ENCODE measurements at places on chromosomes 3 and 15.

GRCh38 chr3:54243056-54243931, 120.9 kb downstream of the CACNA2D3 start:
- DNase-seq = no peak

- no peak for DNase-seq
These were observed 172.7 kb downstream of the RORA start for GRCh38 chr15:61056386-61056785.

DNA sequence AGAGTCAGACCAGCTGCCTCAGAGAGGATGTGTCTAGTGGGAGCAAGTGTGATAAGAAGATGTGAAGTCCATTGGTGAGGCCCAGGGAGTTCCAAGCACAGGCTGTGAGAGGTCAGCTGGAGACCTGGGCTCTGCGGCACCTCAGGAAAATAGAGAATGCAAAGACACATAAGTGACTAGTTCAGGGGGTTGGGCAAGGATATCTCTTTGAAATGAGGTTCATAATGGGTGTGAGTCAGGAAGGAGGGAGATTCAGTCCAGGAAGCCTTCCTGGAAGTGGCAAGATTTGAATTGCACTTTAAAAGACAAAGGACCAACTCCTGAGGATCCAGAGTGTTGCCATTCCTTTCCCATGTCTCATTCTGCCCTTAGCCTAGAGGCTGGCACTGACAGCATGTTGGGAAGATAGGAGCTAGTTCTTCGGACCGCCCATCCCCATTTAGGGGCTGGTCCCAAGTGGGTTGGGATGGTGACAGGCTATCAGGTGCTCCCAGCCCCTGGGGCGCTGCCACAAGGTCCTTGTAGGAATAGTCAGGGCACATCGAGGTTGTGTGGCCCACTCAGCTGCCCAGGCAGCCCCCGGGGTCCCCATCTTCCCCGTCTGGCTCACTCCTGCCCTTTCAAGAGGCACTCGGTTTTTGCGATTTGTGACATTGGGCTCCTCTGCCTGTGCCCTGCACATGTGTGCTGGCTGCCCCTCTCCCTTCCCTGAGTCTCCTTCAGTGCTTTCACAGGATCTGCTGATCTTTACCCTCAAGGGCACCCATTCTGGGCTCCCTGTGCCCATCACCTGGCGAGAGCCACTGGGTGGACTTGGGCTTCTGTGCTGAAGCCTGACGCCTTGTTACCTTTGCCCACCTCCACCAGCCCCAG, 23.7 kb downstream of the ESYT3 start:
- DNase-seq = no peak

- no peak for DNase-seq
These were observed 32.6 kb downstream of the EEFSEC start for GRCh38 chr3:128185630-128186447.

GRCh38 chr3:31289584-31289983, 243.1 kb upstream of the STT3B start:
- no peak for DNase-seq

- no peak for DNase-seq
These were observed 32.5 kb downstream of the IL17RD start for GRCh38 chr3:57132674-57133073.

GRCh38 chr15:71638876-71639275, 171.5 kb upstream of the NR2E3 start:
- DNase-seq = no peak

DNA sequence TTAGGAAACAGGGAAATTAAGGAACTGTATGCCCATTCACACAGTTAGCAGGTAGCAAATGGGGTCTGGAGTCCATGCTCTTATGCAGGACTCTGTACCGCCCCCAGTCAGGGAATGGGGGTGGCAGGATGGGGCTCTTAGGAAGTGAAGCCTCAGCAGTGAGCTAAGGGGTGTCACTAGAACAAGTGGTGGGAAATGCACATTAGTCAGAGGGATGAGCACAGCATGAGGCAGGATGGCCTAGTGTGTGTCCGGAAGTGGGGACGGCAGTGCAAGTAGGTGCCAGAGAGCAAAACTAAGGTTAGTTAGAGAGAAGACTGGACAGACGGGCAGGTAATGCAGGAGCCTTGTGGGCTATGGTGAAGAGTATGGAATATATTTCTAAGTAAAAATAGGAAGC, 60.7 kb downstream of the ST3GAL6 start:
- no peak for DNase-seq

DNA sequence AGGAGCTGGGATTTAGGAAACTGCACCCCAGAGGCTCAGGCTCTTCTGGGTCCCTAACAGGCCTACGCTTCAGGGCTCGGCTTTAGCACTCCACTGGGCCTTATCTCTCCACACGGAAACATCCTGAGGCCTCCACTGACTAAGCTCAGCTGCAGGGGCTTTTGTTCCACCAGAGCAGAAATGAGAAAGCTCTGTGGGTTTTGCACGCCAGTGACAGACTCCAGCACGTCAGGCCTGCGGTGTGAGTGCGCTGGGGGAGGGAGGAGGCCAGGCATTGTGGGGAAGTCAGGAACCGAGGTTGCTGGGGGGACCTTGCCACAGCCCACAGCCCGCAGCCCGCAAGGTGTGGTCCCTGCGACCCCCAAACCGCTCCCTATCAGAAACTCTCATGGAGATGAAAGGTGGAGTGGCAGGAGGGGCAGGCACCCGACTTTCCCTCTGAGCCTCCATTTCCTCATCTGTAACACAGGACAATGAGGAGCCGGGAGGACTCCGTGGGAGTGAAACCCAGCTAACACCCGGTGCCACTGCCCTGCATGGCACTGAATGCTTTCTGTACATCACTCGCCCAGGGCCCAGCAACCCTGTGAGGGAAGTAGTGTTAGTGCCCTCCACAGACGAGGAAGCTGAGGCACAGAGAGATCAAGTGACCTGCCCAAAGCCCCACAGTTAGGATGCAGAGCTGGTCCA, 106.5 kb downstream of the TPRA1 start:
- no peak for DNase-seq

DNA sequence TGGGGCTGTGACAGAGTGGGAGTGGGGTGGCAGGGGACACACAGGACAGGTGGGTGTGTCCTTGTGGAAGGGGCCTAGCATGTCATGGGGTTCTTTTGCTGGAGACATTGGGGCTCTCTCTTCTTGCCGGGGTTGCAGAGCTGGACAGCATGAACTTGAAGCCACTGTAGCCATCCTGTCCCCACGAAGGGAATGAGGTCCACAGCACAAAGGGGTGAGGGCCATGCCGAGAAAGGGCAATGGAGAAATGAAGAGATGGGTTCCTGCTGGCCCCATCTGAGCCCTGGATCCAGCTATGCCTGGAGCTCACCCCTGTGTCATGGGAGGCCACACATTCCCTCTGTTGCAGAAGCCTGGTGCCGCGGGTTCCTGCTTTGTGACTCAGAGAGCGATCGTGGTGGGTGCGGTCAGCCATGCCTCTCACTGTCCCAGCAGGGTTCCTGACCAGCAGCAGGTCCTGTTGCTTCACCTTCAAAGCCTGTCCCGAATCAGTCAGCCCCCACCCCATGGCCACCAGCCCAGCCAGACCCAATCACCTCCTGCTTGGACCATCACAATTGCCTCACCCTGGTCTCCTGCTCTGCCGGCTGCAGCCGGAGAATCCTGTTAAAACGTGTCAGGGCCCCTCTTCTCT, 50.0 kb downstream of the DNAJB8 start:
- DNase-seq = no peak

DNA sequence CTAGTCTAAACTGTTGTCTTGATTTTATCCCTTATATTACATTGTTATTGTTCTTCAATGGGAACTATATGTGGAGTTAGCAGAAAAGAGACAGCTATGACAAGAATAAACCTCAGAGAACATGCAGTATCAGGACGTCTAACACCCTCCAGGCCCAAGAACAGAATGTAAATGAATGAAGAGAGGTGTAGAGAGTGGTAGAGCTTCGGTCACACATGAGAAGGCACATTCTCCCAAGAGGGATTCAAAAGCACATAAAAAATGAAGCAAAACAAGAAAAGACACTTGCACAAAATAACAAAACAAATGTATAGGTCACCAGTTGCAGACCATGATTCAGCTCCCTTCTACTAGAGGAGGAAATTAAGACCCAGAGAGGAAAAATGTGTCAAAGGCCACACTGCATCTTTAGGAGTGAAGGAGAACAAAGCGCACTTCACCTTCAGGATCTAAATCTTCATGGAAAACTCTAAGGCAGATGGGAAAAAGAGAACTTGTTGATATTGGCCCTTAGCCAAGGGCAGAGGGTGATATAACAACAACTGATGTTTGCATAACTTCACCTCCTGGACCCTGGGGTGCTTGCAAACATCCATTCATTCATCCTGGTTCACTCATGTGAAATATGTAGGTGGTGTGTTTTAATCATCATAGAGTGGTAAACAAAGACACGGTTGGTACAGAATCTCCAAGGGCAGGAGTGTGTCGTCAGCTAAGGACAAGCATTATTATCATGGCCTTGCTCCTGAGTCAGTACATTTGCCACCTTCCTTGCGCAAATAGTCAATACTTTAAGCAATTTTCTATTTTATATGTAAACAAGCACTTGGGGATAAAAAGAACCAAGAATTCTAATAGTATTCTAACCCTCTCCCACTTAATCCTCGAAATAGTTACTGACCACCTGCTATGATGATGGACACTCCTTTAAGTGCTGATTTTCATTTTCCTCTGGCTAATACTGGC, 8.8 kb downstream of the NEK10 start:
- DNase-seq = no peak

DNA sequence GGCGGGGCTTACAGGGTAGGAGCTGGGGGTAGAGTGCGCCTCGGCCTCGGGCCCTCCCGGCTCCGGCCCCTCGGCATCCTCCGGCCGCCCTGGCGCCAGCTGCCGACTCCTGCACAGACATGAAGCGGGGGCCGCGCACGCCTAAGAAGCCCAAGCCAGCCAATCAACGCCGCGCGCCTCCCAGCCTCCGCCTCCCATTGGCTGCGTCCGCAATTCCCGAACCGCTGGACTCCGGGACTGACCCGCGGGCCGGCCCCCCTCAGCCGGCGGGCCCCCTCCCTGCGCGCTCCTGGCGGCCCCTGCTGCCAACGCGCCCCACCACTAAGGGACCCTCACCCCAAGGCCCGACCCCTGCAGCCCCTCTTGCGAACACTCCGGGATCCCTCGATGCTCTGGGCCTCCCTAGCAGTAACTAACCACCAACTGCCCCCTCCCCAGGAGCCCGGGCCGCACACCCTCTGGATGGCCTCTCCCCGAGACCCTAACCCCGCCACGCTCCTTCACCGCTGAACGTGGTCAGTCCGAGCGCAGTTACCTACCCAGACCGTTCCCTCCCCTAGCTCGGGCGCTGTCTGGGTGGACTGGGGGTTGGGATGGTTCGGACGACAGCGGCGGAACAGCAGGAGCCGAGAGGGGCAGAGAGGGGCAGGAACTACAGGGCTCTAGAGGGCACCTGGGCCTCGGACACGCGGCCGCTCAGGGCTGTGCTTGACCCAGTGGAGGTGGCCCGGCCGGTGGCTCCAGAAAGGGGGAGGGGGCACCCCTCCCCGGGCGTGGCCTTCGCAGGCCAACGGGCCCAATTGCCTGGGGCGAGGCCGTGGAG, 5.0 kb downstream of the GATA2 start:
- no peak for DNase-seq

- no peak for DNase-seq
These were observed 9.5 kb downstream of the RPS17 start for GRCh38 chr15:82530606-82531379.

DNA sequence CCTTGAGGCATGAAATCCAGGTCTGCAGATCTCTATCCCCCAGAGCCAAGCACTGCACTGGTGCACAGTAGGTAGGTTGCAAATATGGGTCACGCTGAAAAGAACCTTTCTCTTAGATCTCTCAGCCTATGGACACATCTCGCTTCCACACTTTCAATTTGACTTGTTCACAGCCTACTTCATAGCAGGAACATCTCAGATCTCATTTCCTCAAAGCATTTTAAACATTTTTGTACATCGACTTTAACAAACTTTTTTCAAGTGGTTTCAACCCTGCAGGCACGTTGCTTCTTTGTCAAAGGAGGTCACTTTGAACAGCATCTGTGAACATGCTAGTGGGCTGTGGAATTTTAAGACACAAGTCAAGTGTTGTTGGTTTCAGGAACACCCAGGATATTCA, 76.0 kb downstream of the SLC12A8 start:
- no peak for DNase-seq

Data from NCI-H187 treated with DMSO at 0.1 percent for 48 hours (cell line).